ENCODE measurements at places on chromosomes 1 and 21. TPM values are rescaled to one million over a fixed set of nuclear protein-coding genes. Genes with fewer than 3 reads are reported as not detected.

DNA sequence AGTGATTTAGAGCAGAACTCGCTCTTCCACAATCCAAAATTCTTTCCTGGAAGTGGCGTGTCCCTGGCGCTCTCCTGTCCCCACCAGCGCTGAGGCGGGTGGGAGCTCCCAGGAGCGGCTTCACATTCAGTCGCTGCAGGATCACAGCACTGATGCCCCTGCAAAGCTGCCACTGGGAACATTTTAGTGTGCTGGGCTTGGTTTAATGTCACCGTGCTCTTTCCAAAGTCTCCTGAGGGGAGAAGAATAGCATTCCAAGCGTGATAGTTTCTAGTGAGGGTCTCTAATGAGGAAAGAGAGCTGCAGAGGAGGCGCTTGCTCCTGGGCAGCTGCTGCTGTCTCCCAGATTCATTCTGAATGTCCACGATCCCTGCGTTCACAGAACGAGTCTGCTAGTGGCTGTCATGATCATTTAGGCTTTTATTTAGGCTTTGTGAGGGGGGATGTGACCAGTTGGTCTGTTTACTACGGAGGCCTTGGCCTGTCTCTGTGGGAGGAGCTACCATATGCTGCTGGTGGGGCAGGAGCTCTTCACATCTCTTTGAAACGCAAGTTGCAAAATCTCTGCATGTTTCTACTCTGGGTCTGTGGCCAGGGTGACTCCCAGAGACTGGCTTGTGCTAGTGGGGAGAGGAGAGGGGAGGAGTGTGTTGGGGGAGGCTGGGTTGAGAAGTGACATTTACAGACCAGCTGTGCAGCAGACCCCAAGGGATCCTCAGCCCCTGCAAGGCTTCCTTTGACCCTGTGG is 23.4 kb downstream of the OLFML3 start:
- DNase-seq = peak; percentile 83

GRCh38 chr1:6794164-6794563 is 8.9 kb downstream of the CAMTA1 start:
- DNase-seq = no peak

DNA sequence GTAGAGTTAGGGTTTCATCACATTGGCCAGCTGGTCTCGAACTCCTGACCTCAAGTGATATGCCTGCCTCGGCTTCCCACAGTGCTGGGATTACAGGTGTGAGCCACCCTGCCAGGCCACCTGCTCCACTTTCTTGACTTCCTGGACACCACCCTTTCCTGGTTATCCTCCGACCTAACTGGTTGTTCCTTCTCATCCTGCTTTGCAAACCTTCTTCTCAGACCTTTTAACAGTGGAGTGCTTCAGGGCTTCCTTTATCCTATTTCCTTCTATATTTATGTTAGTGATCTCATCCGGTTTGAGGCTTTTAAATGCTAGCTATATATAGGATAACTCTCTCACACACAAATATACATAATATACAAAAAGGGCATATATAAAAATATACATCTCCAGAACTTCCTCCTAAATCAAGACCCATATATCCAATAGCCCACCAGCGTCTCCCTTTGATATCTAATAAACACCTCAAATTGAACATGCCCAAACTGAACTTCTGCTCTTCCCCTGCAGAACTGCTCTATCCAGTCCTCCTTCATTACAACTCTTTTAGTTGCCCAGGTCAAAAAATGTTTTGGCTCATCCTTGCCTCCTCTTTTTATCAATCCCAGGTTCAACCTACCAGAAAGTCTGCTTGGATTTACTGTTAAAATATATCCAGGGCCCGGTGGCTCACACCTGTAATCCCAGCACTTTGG is 19.5 kb upstream of the UQCRHL start:
- DNase-seq = no peak

The LRRC3 gene
- 5.8 TPM for total RNA-seq

The GBP6 gene
- total RNA-seq = 0.69 TPM
